CD4-positive, alpha-beta T cell treated with Interferon alpha-2 for 1 hour (primary cell): ENCODE measurements at places on chromosomes 13 and 19.

DNA sequence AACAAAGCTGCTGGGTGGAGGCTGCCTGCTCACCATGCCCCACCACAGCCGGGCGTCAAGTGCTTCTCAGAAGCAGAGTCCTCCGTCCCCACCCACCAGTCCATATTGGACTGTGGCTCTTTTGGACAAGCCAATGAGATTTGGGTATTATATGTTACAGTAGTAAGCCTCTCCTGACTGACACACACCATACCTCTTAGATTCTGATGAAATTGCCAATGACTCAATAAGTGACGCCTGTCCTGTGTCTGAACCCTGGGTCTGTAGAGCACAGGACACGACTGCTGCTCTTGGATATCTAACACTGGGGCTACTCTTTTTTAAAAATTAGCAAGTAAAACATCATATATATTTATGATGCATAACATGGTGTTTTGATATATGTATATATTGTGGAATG, 44.8 kb upstream of the UBAC2 start:
- no peak for DNase-seq

GRCh38 chr13:36979361-36980050, 19.6 kb downstream of the ALG5 start:
- DNase-seq, result no peak

DNA sequence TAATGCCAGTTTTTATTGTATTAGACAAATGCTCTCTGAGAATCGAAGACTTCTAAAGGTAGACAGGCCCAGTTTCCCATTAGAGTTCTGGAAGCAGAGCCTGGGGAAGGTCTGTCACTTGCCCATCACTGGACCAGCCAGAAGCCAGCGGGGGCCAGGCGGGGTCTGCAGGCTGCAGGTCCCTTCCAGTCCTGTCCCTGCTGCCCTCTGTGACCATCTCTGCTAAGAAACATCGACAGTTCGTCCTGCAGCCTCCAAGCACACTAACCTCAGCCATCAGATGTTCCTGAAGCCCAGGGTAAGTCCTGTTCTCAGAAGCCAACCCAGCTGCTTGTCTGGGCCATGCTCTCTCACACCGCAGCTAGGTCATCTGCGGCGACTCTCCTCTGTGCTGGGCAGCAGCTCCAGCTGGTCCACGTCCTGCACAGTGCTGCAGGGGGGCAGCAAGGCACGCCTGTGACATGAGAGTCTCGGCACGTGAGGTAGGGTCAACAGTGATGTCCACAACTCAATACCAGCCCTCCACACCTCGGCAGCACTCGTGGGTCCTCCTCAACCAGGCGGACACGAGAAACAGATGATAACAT, 2.9 kb upstream of the ADPRHL1 start:
- DNase-seq, result no peak

- DNase-seq, result no peak
Measured at GRCh38 chr19:12955996-12956395, 1.0 kb downstream of the GADD45GIP1 start.

- no peak for DNase-seq
Measured at GRCh38 chr13:26132756-26133155, 80.9 kb upstream of the SHISA2 start.

GRCh38 chr19:40035996-40036395, 20.0 kb downstream of the ZNF780B start:
- no peak for DNase-seq

GRCh38 chr13:100537486-100537885, 51.1 kb downstream of the GGACT start:
- no peak for DNase-seq

- DNase-seq, result no peak
Measured at GRCh38 chr13:42283574-42283973, 11.6 kb downstream of the AKAP11 start.

- no peak for DNase-seq
Measured at GRCh38 chr19:31114585-31114984, 234.7 kb downstream of the TSHZ3 start.
